Ammon's horn (tissue), 1 donor: ENCODE measurements at places on chromosomes 6 and 20.

- DNase-seq: no peak
These were observed 101.4 kb downstream of the PACRG start for GRCh38 chr6:162829013-162829742.

DNA sequence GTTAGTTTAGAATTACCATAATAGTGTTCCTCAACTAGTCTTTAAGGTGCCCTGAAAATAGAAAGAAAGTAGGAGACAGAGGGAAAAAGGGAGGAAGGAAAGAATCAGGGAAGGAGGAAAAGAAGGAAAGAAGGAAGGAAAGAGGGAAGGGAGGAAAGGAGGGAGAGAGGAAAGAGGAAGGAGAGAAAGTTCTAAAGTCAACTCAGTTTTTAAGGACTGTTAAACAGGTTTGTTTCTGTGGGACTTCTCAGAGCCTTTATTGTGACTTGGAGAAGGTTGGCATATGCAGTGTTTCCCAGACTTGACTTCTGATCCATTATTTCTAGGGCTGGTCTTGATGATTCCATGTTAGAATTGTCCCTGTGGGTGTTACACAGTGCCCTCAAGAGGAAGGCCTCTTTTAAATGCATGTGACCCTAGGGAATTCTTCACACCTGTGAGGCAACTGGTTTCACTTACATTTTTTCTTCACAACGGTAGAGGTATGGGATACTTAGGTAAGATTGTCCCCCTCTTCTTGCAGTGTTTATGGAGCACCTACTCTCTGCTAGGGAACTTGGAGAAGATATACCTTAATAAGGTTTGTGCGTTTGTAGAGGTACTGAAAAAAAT lies 132.7 kb upstream of the GMDS start:
- no peak for DNase-seq

DNA sequence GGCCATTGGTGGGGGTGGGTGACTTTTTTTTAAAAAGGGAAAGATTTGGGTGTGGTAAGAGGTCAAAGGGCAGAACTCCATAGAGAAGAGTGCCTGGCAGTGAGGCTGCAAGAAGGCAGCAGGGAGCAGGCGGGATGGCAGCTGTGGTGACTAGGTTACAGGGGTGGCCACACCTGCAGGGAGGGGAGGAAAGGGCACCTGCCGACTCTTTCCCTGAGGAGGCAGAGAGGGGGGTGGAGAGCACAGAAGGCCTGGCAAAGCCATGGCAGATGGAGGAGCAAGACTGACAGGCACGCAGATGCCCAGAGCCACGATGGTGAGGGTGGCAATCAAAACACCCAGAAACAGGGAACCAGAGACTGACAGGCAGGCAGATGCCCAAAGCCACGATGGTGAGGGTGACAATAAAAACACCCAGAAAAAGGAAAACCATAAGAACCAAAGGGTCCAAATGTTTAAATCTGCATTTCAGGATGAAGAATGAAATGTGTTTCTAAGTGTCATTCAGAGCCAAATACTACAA lies 19.3 kb downstream of the CST7 start:
- no peak for DNase-seq

DNA sequence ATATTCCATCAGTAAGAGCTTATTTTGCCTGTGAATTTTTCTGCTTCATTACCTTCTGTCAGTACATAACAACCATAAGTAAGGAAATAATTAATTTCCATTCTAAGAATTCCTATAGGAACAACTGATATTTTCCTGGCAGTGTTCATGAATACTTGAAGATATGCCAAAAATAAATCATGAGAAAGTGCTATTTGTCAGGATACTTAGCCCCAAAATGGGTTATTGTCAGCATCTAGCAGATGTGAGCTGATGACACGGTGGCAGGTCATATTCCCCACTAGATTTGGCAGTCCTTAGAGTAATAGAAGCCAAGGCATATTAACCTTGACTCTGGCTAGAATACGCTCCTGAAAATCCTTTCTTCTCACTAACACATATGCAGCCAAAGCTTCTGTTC lies 43.2 kb upstream of the CRISP1 start:
- no peak for DNase-seq

DNA sequence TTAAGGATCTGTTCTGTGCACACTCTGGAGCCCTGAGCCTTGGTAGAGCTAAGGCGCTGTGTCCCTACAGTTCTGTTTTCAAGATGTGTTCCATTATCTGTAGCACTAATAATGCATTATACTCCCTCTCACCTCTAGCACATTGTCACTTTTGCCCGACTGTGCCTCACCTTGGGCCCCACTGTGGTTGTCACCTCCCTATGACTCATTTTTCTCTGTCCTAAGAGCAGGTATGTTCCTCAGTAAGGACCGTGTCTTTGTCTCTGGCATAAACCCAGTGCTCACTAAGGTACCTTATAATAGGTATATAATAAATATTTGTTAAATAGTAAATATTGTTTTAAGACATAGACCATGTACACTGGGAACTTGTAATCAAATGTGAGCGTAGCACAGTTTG lies 942.5 kb upstream of the CITED2 start:
- DNase-seq: no peak

- DNase-seq: no peak
These were observed 270.0 kb upstream of the CDYL start for GRCh38 chr6:4506223-4506622.

DNA sequence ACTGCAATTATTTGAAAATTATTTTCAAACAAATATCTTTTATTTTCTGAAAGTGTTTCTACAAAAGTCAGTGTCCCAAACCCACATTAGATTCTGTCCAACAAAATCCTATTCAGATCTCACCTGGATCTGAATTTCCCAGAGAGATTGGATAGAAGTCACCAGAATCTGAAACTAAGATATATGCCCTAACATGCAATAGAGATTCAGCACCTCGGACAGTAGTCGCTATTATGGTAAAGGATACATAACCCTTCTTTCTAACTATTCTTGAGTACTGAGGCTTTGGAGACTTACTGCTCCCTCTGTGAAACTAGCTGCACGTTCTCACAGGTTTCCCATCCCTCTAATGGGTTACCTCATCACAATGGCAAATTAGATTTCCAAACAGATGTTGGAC lies 151.4 kb downstream of the ID4 start:
- no peak for DNase-seq

DNA sequence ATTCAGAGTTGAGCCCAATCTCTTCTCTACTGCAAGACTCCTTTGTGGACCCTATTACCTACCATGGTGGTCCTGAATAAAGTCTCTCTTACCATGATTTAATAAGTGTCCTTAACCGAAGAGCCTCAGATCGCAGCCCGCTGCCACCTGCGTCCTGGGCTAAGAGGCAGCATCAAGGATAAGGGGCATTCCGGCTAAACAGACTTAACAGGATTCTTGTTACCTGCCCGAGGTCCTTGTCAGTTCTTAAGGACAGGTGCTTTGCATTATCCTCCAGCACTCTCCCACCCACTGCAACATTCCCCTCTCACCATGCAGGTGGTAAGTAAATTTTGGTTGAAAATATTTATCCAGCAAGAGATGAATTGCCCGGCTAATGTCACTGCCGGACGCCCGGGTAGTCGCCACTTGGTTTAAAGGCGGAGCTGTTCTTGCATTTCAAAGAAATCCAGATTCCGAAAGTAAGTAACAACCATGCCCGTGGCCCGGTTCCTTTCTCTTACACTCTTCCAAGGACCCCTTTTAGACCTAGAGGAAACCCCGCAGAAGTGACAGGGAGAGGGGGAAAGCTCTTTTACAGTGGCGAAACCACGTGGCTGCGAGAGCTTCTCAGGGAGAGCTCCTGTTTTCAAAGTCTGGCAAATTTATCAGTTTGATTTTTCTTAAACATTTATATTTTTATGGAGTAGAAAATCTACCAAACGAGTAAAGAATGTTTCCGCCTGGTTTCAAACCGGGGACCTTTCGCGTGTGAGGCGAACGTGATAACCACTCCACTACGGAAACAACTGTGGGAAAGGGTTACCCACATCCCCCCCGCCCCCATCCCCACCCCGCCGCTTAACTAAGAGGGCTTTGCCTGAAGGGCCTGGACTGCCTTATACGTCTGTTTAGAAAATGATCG lies 41.9 kb upstream of the PRSS16 start:
- DNase-seq: no peak

DNA sequence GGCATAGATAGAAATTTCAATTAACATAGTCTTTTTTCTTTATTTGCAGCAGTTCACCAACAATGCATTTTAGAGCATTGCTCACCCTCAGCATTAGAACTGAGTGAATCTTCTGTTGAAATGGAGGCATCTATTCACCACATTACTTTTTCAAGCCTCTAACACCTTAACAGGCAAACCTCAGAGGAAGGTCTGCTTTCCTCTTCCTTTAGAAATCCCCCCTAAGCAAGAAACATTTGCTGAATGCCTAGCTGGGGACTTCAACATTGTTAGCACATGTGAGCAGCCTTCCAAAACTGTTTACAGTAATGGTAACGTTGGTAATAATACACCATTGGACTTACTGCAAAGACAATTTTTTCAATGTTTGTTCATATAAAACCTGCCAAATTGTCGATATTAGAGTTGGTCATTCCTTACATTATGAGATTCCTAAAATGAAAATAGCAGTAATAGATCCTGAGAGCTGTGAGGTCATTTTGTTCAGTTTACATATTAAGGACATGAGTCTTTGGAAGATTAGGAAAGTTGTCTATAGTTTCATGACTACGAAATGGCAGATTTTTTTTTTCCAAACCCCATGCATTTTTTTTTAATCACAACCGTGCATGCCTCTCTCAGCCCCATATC lies 20.6 kb upstream of the AKIRIN2 start:
- DNase-seq: no peak

- DNase-seq: no peak
These were observed 17.6 kb downstream of the TRDN start for GRCh38 chr6:123619156-123619555.

GRCh38 chr6:16832721-16833120 lies 71.5 kb upstream of the ATXN1 start:
- DNase-seq: no peak

DNA sequence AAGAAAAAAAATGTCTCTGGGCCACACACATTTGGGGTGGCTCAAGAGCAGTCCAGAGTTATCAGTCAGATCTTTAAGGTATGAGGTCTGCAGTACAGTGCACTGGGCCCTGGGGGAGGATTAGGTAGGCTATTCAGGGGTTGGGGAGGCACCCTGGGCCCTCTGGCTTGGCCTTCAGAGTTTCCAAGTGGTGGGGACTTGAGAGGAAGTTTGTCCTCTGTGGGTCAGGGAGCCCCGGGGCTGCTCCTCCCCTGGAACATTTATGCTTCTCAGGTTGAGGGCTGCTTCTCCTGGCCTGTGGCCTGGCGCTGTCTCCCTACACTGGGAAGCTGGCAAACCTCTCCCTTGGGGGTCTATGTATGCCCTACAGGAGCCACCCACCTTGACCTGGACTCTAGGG lies 46.0 kb downstream of the PTK7 start:
- no peak for DNase-seq

DNA sequence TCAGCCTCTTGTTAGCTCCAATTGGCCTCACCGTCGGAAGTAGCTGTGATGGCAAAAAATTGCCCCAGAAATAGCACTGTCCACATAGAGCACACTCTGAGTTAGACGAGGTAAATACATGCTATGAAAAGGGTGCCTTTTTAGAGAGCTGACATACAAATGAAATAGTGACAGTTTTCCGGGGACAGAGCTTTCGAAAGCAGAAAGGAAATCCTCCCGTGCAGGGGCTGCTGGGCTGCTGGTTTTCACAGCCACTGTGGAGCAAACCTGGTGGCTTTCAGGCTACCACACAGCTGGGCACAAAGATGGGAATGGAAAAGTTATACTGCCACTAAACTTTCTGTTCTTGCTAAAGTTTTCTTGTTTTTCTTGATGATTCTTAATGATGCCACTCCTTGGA lies 8.3 kb downstream of the SLPI start:
- no peak for DNase-seq

GRCh38 chr6:138774370-138774769 lies 801 bp downstream of the CCDC28A start:
- DNase-seq: peak; percentile 56

DNA sequence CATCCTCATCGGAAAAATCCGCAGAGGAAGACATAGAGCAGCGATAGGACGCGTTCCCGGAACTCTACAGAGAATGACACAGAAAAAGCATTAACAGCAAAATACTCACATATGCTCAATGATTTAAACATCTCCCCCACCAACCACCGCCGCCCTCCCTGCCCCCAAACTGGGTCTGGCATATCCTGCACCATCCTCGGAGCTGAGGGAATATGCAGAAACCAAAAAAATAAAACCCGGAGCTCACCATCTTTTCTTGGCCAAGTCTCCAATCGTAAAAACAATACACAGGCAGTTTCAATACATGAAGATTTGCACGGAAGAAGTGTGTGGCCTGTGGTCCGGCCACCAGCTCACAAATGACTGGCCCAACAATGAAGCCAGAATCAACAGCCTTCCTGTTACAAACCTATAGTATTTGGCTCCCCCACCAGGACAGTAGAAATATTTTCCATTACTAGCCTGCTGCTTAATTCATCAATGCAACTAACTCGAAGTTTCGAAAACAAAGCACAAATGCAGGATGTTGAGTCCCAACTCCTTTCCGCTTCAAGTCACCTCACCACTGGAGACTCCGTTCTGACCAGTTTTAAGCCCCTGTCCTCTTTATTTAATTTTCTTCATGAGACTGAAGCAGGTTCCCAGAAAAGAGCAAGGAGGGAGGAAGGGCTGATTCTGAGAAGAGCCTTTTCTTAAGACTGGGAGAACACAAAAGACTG lies 103.2 kb upstream of the BEND6 start:
- DNase-seq: peak; percentile 94

GRCh38 chr6:11222385-11223277 lies 9.8 kb downstream of the NEDD9 start:
- no peak for DNase-seq

GRCh38 chr6:3438190-3439167 lies 18.4 kb downstream of the SLC22A23 start:
- no peak for DNase-seq

- no peak for DNase-seq
These were observed 38.7 kb upstream of the ZBP1 start for GRCh38 chr20:57658833-57659516.

GRCh38 chr20:35108921-35109320 lies 16.3 kb upstream of the TRPC4AP start:
- DNase-seq: no peak

- no peak for DNase-seq
These were observed 40.1 kb downstream of the SLX4IP start for GRCh38 chr20:10475225-10475624.

DNA sequence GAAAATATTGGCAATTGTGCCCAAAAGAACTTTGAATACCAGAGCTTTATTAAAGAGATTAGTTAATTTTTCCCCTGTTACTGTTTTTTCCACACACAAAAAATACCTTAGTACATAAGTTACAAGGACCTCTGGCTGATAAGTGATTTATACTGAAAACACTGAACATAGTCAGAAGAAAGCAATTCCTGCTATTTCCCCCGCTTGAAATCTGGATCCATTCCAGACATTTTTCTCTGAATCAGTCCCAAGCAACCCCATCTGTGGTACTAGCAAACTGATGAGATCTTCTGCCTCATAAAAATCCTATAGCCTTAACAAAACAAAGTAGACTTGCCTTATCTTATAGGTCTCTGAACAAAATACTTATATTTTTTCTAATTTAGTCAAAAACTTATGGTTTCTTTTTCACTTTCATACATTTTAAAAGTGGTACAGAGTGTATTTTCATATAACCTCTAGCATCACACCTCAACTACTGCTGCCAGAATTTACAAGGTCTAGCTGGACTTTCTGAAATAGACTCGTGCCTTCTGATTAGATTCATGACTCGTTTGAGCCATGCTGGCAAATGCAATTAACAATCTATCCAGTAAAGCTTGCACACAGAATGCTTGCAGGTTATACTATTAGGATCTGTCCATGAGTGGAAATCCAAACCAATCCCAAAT lies 111.9 kb downstream of the TBX18 start:
- DNase-seq: no peak

- no peak for DNase-seq
These were observed 4.8 kb downstream of the BCAS1 start for GRCh38 chr20:54065601-54066038.
